ENCODE measurements at places on chromosomes 5 and 9.

GRCh38 chr5:26582350-26583045, 455.9 kb downstream of the CDH9 start:
- DNase-seq: no peak

- no peak for DNase-seq
These were observed at the start of gene CSF2 for GRCh38 chr5:132073231-132074013. CSF2 (plus strand) TSS chr5:132073789; CDS start chr5:132073824, 35 bp downstream.

- peak; percentile 66 for DNase-seq
These were observed 86.4 kb downstream of the GALNT10 start for GRCh38 chr5:154276973-154277331.

GRCh38 chr5:169805527-169805934, 168.5 kb downstream of the DOCK2 start:
- no peak for DNase-seq

- DNase-seq: no peak
These were observed 89.6 kb upstream of the CACNA1B start for GRCh38 chr9:137787786-137788505.

GRCh38 chr9:34500623-34501267, 22.0 kb downstream of the ENHO start:
- DNase-seq: peak; percentile 73

- DNase-seq: no peak
These were observed 208.1 kb downstream of the SNX18 start for GRCh38 chr5:54725391-54726280.

DNA sequence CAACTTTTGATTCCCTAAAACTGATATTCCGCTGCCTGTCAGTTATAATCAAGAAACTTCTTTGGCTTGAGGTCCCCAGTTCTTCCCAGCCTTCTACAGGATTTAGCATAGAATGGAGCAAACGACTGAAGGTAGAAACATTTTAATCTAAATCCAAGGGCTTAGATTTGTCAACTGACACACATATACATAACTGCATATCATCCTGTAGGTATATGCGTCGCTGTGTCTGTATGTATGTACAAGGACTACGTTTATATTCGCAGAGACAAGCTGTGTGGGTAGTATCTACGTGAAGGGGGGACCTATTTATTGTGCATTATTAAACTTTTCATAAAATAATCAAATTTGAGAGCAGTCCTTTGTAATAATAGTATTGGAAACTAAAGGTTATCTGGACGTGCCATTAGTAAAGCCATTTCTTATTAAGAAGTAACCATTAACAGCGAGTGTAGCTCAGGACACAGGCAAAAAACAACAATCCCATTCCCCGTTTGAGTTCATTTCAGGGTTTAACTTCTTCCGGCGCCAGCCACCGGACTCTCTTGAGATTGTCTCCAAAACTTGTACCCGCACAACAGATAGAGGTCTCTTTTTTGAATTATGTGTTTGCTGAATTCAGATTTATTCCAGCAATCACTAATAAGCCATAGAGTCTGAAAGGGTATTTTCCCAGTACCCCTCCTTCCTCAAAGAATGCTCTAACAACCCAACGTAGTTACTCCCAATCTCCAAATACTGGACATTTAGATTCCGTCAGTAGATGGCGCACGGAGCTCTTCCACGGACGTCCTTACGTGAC, 2.1 kb upstream of the MLLT3 start:
- peak; percentile 55 for DNase-seq
